ENCODE measurements at places on chromosomes 5 and 9.

- DNase-seq, result peak; percentile 67
These were observed 38.0 kb downstream of the NIPAL4 start for GRCh38 chr5:157497875-157498611.

GRCh38 chr9:785997-786396 is 55.5 kb upstream of the DMRT1 start:
- no peak for DNase-seq

DNA sequence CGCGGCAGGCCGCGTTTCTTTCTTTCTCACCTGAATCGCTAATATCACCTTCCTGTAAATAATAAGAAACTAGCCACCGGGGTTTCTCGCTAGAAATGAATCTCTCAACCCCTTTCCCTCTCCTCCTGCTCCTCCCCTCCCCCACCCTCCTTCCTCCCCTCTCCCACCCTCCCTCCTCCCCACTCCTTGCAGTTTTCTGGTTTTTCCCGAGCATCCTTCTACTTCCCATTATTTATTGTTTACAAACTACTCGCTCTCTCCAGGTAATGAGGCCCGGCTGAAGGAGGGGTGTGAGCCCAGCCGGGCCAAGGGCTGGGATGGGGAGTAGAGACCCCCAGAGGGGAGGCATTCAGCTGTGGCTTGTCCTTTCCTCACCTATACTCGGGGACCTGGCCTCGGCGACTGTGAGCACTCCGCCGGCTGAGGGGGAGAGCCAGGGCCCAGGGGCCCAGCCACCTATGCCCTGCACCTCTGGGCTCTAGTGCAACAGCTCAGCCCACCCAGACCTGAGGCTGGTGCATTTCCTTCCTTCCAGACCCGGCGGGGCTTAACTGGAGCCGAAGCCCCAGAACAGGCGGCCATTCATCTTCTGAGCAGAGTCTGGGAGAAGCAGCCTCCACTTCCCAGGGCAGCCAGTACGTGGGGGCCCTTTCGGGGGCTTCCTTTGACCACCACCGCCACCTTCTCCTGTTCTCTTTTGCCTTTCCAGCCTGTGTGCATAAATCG is 2.1 kb upstream of the IRX4 start:
- DNase-seq, result no peak

DNA sequence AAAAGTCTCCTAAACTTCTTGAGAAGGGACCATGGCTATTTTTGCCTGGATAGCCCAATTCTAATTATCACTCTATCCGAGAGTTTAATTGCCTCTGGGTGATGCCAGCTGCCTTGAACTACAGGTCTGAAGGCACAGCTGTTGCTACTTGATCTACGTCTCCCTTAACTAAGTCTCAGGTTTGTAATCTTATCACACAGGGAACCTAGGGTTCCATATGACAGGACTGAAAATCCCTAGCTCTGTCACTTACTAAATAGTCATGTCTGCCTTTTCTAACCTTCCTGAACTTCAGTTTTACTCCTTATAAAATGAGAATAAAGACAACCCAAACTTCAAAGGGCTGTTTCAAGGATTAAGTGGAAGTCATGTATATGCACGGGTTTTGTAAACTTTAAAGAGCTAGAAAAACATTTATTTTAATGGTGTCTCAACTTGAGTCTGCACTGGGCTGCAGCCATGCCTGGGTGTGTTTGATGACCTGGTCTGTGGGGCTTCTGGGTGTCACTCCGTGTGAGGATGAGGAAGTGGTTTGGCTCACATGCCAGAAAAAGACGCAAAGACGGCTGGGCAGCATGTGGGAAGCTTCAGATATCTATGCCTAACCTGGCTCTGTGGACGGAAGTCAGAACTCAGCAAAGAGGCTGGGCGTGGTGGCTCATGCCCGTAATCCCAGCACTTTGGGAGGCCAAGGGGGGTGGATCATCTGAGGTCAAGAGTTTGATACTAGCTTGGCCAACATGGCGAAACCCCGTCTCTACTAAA is 129.3 kb upstream of the SLC44A1 start:
- DNase-seq, result no peak

DNA sequence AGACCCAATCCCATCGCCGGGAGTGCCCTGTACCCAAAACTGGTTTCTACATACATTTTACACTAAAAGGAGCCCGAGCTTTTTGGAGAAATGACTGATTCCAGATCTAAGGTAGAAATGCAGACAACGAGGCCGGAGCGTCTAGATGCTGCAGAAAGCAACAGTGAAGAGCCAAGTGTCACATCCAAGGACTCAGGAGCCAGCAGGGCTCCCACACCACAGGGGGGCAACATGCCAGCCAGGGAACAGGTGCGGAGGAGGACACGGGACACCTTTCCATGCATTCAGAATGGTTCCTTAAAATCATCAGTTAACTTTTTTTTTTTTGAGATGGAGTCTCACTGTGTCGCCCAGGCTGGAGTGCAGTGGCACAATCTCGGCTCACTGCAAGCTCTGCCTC is 23.1 kb upstream of the NRARP start:
- no peak for DNase-seq

DNA sequence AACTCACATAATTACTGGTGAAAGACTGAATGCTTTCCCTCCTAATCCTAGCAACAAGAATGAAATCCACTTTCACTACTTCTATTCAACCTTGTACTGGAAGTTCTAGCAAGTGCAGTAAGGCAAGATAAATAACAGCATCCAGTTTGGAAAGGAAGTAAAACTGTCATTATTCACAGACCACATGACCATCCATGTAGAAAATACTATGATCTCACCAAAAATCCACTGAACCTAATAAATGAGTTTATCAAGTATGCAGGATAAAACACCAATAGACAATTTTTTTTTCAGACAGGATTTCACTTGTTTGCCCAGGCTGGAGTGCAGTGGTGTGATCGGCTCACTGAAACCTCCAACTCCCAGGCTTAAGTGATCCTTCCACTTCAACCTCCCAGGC is 117.7 kb downstream of the TMEM167A start:
- DNase-seq, result no peak

DNA sequence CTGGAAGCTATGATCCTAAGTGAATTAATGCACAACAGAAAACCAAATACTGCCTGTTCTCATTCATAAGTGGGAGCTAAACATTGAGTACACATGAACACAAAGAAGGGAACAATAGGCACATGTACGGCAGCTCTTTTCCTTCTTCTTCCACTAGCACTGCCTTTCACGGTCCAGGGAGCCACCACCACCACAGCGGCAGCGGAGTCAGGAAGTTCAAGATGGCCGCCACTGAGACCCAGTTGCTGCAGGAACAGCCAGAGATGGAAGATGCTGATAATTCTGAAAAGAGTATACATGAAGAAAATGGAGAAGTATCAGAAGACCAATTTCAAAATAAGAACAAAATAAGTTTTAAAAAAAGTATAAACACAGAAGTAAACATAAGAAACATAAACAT is 39.5 kb upstream of the TNFSF15 start:
- no peak for DNase-seq

DNA sequence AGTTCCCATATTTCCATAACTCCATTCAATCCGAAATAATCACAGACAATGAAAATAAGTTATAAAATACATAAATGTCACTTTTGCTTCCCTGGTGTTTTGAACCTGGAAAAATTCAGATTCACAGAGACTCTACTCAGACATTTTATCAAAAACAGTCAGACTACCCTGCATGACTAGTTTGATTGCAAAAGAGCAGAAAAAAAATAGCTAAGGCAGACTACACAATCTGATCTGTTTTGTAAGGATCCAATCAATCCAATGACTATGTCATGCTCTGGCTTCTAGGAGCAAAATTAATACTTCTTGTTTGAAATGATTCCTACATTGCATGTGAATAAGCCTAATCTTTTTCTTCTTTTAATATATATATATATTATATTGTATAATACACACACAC is 1262.6 kb downstream of the EFNA5 start:
- DNase-seq, result no peak

DNA sequence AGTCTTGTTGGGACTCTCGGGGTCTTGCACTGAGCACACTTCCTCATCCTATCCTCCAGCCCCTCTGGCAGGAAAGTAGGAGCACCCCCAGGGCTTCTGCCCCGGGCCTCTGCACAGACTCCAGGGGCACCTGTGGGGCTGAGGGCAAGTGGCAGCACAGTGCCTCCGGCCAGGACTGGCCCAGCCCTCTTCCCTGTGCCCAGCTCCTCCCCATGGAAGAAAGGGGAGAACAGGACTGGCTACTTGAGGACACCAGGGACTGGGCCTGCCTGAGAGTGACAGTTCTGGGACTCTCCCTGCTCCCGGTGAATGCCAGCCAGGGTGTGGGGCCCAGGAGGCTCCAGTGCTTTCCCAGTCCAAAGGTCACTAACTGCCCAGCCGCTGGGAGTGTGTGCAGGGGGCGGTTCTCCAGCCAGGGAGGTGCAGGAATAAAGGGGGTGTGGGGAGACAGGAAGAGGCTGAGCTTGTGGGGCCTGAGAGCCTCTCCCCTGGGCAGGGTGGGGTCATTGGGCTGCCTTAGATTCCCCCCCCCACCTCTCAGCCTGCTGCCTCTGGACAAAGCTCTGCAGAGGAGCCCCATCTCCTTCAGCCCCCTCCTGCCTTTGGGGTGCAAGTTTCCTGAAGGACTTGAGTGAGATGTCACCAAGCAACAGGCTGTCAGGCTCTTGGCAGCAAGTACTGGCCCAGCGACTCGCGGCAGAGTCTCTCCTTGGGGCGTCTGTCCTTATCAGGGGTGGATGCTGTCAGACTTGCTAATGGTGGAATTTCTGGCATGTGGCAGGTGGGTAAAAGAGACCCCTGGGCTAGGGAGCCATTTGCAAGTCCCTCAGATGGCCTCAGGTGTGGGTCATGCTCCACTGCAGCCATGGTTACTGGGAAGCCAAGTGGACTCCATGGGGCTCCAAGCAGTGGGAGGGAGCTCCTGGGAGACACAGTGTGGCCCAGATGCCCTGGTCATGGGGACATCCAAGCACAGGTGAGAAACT is 19.1 kb upstream of the JADE2 start:
- DNase-seq, result no peak
